ENCODE measurements at places on chromosomes 1 and 21.

DNA sequence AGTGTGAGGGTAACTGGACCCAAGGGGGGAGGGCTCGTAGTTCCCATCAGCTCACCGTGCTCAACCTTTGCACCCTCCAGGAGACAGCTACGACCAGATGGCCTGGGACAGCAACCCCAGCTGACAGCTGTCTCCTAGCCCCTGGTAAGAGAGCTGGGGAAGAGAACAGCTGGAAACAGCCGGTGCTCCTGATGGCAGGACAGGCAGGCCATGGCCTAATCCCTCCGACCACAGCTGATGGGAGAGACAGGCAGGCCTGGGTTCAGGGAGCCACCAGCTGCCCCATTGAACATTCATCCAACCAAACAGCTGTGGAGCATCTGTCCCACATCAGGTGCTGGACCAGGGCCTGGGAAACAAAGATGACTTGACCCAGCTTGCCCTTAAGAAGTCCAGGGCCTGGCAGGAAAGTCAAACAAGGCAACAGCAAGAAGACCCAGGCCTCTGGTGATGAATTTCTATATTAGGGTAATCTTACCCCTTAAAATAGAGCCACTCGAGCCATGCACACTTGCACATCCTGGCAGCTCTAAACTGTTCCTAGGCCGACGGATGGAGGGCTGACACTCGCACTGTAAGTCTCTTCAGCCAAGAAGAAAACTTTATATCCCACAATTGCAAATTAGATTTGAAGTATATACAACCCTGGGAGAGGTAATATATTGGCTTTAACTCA, 12.2 kb downstream of the OLFML2B start:
- no peak for DNase-seq

DNA sequence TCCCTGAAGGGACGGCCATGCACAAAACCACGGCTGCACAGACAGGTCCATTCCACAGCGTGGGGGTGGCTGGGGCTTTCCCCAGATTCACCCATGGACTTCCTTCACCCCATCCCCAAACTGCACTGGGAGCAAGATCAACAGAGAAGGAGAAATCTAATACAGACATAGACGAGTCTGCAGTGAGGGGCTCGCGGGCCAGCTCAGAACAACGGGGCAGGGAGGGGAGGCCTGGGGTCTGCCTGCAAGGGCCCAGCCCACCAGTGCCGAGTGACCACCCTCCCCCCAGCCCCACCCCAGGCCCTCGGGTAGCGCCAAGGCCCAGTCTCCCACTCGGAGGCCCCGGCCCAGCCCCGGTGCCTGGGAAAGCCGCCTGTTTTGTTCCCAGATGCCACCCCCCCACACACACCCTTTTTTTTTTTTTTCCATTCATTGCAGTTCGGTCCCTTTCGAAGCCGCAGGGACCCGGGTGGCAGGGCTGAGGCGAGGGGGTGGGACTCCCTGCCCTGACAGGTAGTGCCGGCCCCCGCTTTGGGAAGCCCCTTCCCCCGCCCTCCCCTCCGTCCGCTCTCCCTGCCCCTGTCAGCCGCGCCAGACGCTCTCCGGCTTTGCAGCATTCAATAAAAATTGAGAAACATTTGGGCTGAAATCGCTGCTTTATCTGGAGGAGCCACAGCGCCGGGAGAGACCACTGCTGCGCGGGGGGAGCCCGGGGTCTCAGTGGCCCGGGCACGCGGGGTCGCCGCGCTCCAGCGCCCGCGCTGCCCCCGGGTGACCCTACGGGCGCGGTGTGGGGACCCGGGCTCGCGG, 543 bp upstream of the EPHB2 start:
- no peak for DNase-seq

DNA sequence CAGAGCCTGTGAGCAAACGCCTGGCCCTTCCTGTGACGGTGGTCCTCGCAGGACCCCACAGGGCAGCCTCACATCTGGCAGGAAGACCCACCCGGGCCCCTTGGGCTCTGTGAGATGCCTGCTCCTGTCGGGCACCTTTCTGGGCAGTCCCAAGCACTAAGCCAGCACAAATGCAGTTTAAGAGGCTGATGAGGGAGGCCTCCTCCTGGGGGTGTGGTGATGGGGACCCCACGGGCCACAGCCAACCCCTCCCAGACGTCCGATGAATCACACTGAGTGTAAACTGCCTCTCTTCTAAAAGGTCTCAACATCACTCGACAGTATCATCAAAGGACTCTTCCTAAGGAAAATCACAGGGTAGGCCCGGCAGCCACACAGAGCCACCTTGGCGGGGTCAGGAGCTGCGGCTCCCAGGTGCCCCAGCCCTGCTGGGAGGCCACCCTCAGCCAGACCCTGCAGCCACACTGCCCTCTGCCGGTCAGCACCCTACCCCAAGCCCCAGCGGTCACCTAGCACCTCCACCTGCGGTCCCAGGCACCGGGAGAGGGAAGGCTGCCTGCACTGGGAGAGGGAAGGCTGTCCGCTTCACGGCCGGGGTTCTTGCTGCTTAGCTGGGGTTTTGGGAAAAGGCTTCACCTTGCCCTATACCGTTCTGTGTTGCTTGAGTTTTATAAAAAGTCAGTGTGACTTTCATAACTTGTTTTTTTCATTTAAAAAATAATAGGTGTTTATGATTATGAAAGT, 3.9 kb upstream of the PRKCZ start:
- peak; percentile 28 for DNase-seq

DNA sequence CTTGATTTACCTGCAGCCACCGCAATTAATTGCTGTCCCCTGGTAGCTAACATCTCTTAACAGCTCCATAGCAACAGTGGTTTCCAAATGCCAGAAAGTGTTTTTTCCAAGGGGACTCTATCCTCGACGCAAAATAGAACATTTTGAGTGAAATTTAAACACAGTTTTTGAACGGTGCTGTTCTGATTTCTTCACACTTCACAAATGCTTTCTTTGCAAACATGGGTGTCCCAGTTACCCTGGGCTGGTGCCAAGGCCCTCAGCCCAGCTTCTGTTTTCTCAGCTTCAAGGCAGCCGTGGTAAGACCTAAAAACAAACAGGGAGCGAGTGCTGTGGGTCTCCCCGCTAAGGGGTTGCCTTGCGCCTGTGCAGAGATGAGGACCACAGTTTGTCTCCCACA, 147.3 kb upstream of the VAMP3 start:
- DNase-seq = no peak

GRCh38 chr1:159881622-159882526, 18.1 kb downstream of the CFAP45 start:
- DNase-seq = peak; percentile 28

- DNase-seq = no peak
Observed at GRCh38 chr1:185560760-185561159, 173.4 kb upstream of the HMCN1 start.

GRCh38 chr1:2976180-2976562, 45.1 kb upstream of the ACTRT2 start:
- DNase-seq = no peak

DNA sequence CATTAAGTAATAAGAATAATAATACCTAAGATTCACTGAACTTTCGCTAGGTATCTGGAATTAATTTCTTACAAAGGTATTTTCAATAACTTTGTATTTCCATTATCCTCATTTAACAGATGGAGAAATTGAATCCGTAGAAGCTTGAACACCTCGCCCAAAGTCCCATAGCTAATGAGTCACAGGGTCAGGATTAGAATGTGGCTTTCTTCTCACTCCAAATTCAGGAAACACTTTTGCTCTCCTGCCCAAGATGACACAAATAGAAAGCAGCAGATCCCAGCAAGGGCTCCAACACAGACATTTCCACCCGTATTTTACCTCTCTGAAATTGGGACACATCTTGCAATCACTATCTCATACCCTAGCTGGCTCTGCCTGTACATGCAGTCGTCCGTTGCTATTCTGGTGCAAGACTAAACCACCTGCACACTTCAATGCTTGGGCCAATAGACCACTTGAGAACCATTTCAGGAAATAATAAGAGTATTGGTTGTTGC, 125.9 kb upstream of the GREM2 start:
- no peak for DNase-seq

- no peak for DNase-seq
Observed at GRCh38 chr1:102241431-102242338, 245.0 kb upstream of the OLFM3 start.

- no peak for DNase-seq
Observed at GRCh38 chr1:163248064-163248463, 45.3 kb upstream of the RGS5 start.

- no peak for DNase-seq
Observed at GRCh38 chr21:45768011-45768739, 124.7 kb downstream of the PCBP3 start.

DNA sequence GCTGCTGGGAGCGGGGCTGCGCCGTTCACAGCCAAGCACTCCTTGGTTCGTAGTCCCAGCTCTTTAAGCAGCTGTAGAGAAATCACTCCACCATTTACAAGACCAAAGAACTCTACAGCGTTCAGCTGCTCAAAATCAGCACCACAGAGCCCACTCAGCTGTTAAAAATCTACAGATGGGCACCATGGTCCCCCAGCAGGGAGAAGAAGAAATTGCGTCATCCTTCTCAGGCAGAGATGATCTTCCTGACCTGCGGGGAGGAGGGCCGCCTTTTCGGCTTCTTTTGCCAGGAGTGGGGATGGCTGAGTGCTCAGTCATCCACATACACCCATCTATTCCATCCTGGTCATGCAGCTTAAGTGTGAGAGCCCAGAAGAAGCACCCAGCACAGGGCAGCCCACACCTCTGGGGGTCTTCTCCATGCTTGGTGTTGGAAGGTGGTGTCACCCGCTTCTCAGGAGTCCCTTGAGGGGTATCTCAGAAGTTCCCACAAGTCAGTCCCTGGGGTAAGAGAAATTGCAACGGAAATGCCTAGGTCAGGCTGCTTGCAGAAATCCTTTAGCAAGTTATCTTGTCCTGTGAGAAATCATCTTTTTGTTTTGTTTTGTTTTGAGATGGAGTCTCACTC, 163.8 kb downstream of the NPHP4 start:
- DNase-seq = no peak

DNA sequence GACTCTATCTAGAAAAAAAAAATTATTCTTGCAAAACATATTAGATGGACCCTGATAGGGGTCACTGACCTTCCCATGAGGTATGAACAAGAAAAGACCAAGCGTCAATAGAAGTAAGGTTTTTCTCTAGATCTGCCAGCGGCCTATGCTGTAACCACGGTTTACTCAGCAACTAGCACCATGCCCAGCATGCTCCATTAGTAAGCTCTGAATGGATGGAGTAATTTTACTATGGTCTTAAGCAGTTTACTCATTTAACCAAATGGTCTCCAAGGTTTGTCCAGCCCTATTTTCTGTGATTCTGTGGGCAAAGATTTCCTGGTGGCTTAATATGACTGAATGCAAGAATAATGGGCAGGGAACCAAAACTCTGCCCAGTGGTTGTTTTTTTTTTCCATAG, 113.9 kb downstream of the ADSS2 start:
- DNase-seq = no peak

DNA sequence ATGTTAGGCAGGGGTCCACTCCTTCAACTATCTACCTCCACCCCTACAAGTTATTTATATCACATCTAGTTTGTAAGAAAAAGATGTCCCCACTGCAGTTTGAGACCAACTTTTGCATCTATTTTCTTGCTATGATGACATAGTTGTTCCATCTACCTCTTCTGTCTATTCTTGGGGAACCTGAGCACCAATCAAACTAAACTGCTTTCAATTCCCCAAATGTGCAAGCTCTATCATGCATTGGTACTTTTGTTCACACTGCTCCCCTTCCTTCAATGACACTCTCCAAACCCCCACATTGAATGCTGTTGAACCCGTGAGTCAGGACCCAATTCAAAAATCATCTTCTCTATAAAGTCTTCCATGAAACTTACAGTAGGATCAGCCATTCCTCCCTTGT, 16.0 kb upstream of the FRRS1 start:
- no peak for DNase-seq

GRCh38 chr1:15507278-15507677, 16.7 kb downstream of the CASP9 start:
- no peak for DNase-seq

- no peak for DNase-seq
Observed at GRCh38 chr1:42593486-42594100, 64.6 kb upstream of the PPIH start.

DNA sequence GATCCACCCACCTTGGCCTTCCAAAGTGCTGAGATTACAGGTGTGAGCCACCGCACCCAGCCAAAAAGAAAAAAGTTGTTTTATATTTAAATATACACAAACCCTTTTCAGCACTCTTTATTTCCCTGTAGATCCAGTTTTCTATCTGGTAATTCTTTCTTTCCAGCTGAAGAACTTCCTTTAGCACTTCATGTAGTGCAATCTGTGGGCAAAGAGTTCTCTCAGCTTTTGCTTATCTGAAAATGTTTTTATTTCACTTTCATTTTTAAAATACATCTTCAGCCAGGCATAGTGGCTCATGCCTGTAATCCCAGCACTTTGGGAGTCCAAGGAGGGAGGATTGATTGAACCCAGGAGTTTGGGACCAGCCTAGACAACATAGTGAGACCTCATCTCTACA, 28.5 kb upstream of the HYI start:
- DNase-seq = peak; percentile 6

- peak; percentile 66 for DNase-seq
Observed at GRCh38 chr1:6347641-6348487, 45.7 kb downstream of the ACOT7 start.

GRCh38 chr1:207923561-207923960, 12.6 kb upstream of the CD34 start:
- no peak for DNase-seq

- DNase-seq = no peak
Observed at GRCh38 chr1:16032388-16033102, 10.7 kb downstream of the CLCNKA start.

DNA sequence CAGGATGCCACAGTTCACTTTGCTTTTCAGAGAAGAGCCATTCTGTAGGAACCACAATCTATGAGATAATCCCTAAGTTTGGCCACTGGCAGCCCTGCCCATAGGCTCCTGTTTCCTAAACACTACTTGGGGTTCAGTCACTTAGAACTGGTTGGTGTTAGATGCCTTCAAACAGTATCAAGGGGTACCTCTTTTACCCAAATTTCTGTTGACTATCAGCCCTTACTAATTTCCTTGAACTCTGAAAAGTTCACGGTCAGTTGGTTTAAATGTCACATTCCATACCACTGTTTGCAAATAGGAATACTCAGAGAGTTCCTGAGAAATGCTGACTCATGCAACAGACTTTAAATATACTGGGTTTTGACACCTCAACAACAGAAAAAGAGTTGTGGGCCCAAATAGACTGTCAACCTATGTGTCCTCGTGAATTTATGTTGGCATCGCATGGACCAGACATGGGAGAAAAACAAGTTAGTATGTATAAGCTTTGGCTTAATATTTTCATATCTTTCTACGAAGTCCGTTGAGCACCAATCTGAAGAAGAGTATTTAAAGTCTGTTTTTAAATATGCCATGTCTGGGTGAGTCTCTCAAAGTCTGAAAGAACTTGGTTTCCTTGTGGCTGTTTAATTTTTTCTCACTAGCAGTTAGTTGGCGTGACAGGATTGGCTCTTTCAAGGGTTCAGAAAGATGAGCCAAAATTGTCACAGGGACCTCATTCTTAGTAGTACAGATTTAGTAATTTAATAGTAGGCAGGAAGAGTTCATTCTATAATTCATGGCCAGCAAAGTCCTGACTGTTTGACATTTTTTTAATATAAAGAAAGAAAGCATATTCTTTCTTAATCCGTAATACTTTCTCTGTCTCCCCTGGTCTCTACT, 56.5 kb upstream of the ZNF326 start:
- DNase-seq = no peak

- no peak for DNase-seq
Observed at GRCh38 chr1:67059346-67059745, 5.4 kb upstream of the SLC35D1 start.

- no peak for DNase-seq
Observed at GRCh38 chr1:77424236-77424635, 142.4 kb downstream of the AK5 start.

Data from T-helper 1 cell (primary cell).